ENCODE measurements at places on chromosomes 11 and 22.

DNA sequence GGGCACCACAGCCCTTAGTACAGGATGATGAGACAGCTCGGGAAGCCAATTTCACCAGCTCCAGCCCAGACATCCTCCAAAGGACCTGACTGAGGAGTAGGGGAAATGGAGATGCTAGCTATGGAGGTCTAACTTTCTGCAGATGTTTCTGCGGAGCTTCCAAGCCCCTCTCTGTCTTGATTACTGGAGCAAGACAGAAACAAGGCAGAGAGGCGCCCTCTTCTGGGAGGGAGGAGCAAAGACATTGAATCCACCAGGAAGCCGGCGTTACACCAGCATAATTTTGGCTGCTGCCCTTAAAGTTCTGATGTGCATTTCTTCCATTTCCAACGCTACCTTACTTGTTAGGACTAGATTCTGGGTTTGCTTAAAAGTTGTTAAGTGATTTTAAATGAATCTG, 107.3 kb upstream of the HSD17B12 start:
- DNase-seq = no peak

GRCh38 chr11:1763336-1763795, 361 bp downstream of the CTSD start:
- DNase-seq = no peak

GRCh38 chr11:128451652-128452470, 135.5 kb downstream of the ETS1 start:
- no peak for DNase-seq

DNA sequence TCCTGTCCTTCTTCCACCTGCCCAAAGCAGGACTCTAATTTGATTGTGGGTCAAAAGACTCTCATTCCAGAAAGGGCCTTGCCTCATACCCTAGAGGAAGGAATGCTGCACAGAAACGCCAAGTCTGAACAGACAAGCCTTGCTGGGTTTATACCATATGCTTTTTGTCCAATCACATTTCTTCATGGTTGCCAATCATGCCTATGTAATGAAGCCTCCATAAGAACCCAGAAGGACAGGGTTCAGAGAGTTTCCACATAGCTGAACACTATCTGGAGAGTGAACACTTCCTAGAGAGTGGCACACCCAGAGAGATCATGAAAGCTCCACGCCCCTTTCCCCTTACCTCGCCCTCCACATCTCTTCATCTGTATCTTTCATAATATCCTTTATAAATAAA, 4.8 kb upstream of the SAA2 start:
- no peak for DNase-seq

DNA sequence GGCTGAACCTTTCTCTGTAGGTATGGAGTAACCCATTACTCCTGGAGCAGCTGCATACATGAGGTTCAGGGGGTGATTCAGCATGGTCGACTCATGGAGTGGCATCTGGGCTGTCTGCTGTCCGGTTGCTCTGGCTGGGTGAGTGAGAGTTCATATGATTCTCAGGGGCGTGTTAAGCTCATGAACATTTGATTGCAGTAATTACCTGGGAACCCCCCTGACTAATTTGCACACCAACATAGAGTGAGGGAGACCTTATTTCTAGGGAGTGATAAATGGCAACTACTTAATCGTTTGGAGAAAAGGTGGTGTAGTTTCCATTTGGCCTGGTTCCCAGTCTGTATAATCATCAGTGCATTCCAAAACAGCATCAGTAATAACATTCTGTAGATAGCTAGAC, 661.9 kb downstream of the ETS1 start:
- no peak for DNase-seq

DNA sequence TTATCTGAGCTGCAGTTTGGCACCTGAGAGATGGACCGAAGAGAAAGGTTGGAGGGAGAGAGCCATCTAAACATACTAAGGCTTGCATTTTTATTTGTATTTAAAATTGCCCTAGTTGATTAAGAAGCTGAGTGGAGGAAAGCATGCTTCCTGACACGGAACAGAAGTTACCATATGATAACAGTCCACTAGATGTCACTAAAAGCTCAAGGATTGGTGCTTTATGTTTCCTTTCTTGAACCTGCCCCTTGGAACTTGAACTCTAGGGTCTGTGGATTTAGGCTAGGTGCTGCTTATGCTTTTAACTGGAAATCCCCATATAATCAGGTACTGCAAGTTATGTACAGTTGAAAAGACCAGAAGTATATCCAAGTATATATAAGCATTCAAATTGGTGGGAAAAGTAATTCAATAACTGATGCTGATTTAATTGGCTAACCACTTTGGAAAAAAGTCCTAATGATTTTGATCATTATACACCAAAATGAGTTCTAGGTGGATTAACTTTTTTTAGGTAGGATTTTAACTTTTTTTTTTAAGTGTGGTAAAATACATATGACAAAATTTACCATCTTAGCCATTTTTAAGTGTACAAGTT, 9.5 kb downstream of the RBMXL2 start:
- no peak for DNase-seq

DNA sequence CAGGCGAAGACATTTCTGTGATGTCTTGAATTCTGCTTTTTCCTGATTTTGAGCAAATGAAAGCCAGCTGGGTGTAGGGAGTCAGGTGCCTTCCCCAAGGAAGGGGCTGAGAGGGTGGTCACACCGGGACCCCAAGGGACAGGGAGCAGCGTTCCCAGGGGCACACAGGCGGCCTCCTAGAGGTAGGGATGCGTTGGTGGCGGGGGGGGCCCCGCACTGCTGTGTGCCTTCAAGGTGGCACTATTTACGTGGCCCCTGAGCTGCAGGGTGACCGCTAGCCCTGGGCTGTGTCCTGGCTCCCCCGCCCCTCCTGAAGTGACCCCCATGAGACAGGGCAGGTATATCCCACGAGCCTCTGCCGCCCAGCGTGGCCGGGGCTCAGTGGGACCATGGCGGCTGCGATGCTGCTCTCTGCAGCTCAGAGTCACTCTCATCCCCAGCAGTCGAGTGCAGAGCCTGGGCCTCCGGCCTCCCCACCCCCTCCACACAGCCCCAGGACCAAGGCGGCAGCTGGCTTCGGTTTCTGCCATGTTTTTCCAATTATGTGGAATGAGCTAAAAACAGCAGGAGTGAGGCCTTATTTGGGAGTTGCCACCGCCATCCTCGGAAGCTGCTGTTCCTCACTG, 60.9 kb downstream of the LRP5 start:
- no peak for DNase-seq

GRCh38 chr11:8746331-8746974, 63.9 kb downstream of the RPL27A start:
- no peak for DNase-seq

- DNase-seq = no peak
These were observed 2.6 kb upstream of the TOP3B start for GRCh38 chr22:21985214-21985613.

GRCh38 chr11:75338516-75339208, 12.8 kb downstream of the ARRB1 start:
- DNase-seq = peak; percentile 35

DNA sequence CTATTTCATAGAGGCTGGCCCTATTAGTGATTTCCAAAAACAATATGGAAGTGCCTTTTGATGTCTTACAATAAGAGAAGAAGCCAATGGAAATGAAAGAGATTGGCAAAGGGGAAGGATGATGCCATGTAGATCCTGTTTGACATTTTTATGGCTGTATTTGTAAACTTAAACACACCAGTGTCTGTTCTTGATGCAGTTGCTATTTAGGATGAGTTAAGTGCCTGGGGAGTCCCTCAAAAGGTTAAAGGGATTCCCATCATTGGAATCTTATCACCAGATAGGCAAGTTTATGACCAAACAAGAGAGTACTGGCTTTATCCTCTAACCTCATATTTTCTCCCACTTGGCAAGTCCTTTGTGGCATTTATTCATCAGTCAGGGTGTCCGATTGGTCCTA, 91.4 kb downstream of the CD44 start:
- DNase-seq = no peak

GRCh38 chr11:116541460-116541859, 231.3 kb downstream of the BUD13 start:
- DNase-seq = no peak

- peak; percentile 64 for DNase-seq
These were observed 30.8 kb upstream of the LRRC10B start for GRCh38 chr11:61477727-61478148.

DNA sequence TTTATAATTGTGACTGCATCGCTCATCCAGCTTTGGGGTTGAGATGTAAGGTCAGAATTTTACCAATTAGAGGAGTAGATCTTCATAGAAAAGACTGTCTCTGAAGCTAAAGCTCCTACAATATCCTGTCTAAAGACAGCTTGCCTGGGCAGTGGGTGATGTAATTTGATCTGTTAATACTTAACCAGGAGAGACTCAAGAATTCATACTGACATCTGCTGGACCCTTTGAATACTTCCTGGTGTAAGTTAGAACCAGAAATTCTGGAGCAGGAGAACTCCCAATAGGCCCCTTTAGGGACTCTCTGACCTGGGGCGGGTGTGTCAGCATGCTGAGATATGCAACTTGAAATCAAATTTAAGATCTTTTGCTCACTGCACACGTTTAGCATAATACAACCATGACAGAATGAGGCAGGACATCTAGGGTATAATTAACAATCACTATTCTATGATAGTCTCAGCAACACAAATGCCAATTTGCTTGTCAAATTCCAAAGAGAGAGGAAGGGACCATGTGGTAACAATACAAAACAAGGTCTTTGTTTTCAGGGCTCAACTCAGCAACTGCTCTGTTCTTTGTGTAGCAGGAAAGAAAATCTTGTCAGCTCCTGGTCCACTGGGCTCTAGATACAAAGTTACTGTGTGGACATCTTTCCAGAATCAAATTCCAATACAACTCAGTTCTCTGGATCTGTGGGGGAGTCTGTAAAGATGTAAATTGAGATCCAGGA, 143.9 kb downstream of the INSC start:
- DNase-seq = no peak

DNA sequence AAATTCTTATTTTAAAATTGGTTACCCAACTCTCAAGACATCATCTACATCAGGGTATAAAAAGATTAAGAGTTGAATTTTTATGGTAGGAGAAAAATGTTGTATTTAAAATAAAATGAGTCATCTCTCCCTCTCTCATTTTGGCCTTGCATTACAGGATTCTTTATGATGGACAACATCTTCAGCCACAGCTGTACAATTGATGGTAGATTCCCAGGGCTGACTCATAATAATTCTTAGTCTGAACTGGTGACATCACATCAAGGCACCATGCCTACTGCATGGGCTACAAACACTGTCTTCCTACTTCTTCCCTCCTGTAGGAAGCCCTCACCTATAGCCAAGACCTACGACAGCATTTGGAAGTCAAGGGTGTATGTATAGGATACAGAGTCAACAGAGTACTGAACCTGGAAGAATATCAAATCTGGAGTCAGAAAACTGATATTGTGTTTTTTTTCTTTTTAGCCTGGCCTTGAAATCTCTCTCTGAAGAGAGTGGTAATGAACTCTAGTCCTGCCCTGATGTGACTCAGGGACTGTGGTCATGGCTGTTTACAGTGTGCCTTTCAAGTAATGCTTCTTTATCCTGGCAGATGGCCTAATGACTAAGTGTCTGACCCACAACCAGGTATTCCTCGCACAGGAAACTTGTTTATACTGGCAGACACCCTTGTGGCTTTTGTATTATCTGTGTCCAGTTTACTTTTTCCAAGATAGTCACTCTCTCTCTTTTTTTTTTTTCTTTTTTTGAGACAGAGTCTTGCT, 32.5 kb downstream of the MRGPRX2 start:
- DNase-seq = no peak

DNA sequence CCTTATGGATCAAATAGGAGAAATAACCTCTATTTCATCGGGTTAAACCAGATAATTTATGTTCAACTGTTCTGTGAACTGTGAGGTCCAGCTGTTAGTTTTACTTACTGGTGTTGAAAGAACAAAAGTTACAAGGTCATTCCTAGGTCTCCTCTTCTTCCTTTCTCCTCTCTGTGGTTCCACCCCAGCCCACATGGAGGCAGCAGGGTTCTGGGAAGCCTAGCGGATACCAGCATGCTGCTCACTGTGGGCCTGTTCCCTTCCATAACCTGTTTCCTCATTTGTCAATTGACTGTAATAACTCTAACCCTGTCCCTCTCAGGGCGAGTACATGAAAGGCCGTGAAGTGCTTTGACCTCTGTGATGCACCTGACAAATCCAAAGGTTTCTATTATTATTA, 27.8 kb downstream of the RELT start:
- DNase-seq = no peak

GRCh38 chr22:44366372-44367300, 53.9 kb upstream of the SHISAL1 start:
- DNase-seq = no peak

- no peak for DNase-seq
These were observed 342.1 kb downstream of the CTTN start for GRCh38 chr11:70740488-70740851.

DNA sequence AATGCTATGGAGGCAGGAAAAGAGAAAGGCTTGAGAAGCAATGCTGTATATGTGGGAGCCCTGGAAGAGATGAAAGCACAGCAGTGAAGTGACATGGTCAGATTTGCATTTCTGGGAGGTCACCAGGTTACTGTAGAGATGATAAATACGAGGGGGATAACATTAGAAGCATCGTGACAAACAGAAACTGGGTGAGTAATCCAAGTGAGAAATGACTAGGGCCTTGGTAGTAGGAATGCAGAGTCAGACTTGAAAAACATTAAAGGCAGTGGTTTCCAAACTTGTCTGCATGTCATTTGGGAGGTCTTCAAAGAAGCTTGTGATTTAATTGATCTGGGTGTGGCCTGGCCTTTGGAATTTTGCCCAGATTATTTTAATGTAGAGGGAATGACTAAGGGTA, 43.9 kb downstream of the CCDC34 start:
- no peak for DNase-seq

- no peak for DNase-seq
These were observed 12.3 kb downstream of the ARFGAP3 start for GRCh38 chr22:42844756-42845155.

- no peak for DNase-seq
These were observed 1.5 kb downstream of the GALNT18 start for GRCh38 chr11:11620173-11620920.

GRCh38 chr11:133980665-133981064, 23.9 kb upstream of the IGSF9B start:
- DNase-seq = no peak

- no peak for DNase-seq
These were observed 31.7 kb downstream of the OR8B12 start for GRCh38 chr11:124511745-124512144.

- DNase-seq = no peak
These were observed 89.2 kb downstream of the GRAMD1B start for GRCh38 chr11:123519055-123519796.

- no peak for DNase-seq
These were observed 1.5 kb downstream of the DBX1 start for GRCh38 chr11:20158597-20159257.

All from CD4-positive, alpha-beta T cell treated with Interleukin-17A for 4 hours (primary cell).